ENCODE measurements at places on chromosomes 12 and 14.

DNA sequence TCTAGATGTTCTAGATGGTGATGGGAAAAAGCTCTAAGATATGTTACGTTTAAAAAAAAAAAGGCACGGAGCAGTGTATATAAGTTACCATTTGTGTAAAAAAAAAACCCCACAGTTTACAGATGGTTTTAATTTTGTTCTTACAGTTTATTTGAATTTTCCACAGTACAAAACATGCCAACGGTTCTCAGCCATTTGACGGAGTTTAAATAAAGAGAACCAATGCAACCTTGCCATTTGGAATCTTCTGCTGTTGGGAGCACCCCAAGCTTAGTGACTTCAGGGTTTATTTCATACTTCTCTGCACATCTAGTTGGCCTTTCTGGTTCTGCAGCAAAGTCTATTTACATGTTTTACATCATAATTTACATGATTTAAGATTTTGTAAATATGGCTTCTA, 7.7 kb upstream of the HPD start:
- DNase-seq: no peak

GRCh38 chr14:21084998-21085853, 13.2 kb downstream of the ZNF219 start:
- no peak for DNase-seq

- DNase-seq: no peak
Observed at GRCh38 chr12:132310181-132311040, 19.0 kb downstream of the GALNT9 start.

DNA sequence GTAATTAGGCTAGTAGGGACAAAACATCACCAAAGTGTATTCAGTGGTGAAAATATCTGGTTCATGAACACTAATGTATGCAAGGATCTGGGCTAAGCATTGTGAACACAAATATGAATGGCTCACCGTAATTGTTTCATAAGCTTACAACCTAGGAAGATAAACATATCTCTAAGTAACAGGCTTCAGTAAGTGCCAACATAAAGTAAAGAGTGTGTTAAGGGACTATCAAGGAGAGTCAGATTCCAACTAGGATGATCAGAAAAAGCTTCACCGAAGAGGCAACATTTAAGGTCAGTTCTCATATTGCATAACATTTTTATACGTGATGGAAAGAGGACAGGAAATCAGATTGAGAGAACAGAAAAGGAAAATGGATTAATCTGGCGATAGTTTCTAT, 29.4 kb downstream of the ABCC9 start:
- no peak for DNase-seq

DNA sequence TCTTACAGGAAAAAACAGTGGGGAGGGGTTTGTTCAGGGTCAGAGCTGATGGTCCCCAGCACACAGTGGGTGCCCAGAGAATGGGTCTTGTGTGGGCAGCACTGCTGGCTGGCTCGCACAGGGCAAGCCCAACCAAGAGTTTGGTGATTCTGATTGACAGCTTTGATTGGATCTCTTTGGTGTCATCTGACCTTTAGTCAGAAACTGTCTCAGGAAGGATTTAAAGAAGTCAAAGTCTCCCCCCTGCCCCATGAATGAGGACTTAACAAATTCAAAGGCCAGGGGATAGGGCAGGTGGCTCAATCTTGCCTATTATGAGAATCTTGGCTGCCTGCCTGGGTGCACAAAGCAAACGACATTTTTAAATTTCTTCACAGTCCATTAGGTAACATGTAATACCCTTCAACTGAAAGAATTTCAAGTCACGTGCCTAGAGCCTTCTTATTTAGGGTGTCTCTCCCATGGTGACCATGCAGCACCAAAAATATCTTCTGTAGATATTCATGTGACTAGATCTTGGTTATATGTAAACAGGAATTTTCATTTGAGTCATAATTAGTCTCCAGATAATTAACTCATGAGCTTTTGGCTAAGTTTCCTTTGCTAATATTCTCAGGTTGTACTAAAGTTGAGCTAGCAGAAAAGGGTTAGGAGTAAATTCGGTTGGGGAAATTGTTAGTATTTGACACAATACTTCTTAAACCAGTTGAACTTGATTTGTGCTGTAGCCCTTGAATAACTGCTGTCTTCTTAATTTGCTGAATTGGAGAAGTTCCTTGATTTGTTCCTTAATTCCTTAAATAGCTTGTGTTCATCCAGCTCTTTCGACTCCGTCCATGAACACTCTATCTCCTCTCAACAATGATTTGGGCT, 54.5 kb upstream of the HECTD1 start:
- DNase-seq: no peak

- DNase-seq: no peak
Observed at GRCh38 chr12:21906919-21907493, 34.2 kb downstream of the ABCC9 start.

DNA sequence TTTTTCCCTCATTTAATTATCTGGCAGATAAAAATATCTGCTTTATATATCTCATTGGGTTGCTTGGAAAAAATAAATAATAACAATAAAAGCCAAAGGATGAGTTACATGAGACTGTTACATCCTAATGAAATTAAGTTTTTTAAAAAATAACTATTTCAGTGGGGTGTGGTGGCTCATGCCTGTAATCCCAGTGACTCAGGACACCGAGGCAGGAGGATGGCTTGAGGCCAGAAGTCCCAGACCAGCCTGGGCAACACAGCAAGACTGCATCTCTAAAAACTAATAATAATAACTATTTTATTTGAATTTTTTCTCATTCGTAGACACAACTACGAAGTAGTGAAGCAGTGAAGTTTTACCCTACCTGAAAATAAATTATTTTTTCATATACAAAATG, 103.3 kb downstream of the BCAT1 start:
- no peak for DNase-seq

GRCh38 chr14:30142216-30142615, 214.6 kb upstream of the PRKD1 start:
- DNase-seq: no peak

DNA sequence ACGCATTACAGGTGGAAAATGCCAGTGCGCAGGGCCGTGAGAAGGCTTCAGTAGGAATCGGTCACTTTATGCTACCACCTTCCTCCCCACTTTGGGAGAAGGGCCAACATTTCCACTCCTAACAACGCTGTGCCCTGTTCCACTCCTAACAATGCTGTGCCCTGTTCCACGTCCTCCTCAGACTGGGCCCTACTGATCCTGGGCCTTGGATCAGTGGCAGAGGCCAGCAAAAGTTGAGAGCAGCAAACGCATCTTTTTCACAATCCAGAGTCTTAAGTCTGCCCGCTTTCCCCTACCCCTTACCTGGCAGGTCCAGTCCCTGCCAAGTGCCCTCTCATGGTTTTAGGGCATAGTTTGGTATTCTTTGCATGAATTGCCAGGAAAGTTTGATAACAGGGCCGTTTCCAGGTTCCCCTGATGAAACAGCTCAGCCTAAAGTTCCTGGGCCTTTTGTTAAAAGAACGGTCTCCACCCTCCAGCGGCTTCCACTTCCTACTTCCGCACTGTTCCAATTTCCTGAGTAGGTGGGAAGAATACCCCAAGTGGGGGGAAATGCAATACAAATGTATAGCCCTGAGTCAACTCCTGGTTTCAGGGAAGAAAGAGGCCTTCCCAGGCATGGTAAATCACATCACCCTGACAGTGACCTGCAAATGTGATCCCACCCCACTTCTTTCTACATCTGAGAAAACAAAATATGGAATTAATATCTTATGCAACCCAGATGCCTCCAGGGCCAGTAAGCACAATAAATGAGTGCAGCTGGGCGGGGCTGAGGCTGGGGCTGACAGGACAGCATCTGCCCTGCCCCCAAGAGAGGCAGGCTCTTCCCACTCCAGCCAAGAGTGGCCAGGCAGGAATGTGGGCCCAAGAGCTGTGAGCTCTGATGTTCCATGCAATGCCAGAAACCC, 15.0 kb downstream of the KCTD10 start:
- DNase-seq: no peak

- DNase-seq: no peak
Observed at GRCh38 chr12:9646794-9647781, 22.4 kb upstream of the CLEC2D start.

GRCh38 chr12:64526859-64527258, 74.9 kb downstream of the TBK1 start:
- no peak for DNase-seq

Data from effector memory CD8-positive, alpha-beta T cell (primary cell).